ENCODE measurements at places on chromosomes 11 and 22.

GRCh38 chr22:46421267-46421666 is 85.8 kb downstream of the TRMU start:
- DNase-seq, result no peak

- DNase-seq, result peak; percentile 43
These were observed 78.8 kb downstream of the DGCR2 start for GRCh38 chr22:19043121-19044085.

DNA sequence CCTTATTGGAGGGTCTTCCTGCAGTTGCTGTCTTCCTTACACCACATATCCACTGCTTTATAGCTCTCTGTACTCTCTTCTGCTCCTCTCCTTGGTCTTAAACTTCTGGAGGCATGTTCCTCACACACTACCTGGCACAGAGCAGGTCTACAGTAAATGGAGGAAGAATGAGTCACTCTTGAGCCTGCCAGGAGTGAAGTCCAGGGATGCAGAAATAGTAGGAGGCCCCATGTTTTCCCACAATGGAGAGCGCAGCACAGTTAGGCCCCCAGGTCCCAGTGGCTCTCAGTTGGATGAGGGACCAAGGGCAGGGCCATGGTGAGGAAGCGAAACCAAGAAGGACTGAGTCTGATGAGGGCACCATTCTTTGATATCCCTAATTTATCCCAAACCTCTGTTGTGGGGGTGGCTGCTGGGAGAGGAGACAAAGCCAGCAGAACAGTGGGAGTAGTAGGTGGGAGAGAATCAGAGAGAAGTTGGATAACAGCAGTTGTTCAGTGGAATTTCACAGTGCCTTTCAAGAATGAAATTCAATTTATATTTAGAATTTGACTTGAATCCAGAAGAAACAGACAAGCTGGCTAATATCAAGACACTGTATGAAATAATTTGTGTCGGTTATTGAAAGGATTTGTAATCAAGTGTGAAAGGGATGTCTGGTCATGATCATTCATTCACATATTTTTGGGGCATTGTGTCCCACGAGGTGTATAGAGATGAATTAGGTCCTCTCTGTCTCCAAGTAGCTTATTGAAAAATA is 187.8 kb downstream of the HIPK3 start:
- DNase-seq, result no peak

DNA sequence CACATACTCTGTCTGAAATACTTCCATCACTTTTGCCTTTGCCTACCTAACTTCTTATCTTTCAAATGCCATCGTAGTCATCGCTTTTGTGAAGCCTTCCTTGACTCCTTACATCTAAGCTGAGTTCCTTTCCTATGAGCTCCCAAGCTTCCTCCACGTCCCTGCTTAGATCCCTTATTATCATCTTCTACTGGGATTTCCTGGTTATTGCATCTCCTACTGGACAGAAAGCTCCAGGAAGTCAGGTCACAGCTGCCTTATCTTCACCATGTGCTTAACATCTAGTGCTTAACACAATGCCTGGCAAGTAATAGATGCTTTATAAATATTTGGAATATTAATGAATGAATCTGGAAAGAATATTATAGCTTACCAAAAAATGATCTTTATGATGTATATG is 5.9 kb downstream of the YPEL4 start:
- no peak for DNase-seq

DNA sequence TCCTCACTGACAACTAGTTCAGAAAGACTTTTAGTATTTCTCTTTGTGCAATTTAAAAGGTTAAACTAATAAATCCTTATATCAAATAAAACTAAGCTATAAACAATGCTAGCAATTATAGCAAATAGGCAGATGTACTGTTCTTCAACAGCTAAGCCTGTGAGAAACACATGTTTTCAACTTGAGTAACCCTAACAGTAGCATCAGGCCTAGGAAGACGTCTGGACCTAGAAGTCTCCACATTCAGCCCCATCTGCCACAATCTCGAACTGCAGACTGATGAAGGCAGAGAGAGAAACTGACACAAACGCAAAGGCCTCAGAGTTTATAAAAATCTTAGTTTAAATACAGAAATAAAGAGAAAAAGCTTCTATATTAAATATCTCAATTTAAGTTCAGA is 2.5 kb downstream of the ST13 start:
- DNase-seq, result no peak

DNA sequence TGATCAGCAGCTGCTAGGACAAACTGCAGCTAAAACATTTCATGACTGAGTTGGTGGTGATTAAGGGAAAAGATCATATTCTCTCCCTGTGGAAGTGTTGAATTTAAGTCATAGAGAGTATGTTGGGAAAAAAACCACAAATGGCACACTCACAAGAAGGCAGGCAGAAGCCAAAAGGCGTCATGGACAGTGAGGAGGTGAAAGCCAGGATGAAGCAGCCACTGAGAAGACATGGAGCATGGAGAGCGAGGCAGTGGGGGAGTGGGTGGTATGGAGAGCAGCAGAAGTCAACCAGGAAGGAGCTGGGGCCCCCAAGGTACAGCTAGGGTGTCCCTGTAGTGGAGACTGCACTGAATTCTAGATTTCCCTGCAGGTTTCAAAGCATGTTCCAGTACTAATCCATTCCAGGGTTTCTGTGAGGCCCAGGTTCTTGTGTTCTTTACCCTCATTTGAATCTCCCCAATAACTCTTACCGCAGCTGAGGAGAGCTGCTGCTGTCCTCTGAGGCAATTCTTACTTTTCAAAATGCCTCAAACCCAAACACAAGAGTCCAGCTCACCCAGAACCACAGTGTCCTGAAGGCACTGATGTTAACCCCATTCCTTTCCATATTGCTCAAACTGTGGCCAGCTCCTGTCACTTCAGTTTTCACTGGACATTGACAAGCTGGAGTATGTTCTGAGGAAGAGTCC is 191.8 kb upstream of the E2F8 start:
- DNase-seq, result no peak

GRCh38 chr11:94519478-94520084 is 7.3 kb downstream of the C11orf97 start:
- no peak for DNase-seq

DNA sequence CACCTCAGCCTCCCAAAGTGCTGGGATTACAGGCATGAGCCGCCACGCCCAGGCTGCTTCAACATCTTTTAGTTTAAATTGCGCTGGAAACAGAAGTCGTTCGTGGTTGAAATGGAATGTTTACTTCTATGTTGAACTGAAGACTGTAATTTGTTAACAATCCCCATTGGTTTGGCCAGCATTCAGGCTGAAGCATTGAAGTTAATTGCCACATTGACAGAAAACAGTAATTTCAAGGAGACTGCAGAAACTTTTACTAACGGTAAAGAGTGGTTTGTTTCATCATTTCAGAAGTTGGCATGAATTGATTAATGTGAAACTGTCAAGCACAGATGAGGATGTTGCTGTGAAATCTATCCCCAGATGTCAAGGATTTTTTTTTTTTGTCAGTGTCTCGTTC is 14.2 kb downstream of the AP5B1 start:
- no peak for DNase-seq

DNA sequence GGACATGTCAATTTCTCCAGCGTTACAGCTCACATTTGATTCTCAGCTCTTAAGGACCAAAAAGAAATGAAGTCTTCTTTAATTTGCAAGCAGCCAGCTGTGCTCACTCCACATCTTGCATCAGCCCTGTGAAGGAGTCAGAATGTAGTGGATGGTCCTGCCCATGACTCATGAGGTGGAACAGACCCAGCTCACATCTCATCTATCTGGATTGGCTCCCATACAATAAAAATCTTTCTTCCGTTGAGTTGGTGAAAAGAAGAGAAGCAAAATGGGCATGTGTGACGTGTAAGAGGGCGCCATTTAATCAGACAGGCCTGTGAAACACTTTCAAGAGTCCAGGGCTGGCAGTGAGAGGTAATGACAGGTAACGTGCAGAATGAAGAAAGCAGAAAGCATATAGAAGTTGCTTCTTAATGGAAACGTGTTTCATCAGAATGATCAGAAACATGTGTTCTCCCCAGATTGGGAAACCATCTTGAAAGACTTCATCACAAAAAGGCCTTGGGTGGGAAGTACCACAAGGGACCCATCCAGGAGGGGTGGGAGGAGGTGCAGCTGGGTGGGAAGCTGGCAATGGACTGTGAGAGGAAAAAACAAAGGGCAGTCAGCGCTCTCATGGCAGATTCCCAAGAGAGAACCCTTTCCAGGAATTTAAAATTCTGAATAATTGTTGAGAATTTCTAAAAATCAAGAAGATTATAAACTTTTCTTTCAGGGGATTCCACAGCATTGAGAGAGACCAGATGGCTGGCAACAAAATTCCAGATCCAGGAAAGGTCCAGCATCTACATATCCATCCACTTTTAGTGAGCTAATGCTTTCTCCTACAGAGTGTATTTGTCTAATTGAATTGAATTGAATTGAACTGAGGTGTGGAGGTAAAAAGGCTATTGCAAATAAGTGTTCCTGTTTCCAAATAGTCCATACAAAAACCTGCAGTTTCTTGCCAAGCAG is 57.0 kb downstream of the ETS1 start:
- DNase-seq, result peak; percentile 89

DNA sequence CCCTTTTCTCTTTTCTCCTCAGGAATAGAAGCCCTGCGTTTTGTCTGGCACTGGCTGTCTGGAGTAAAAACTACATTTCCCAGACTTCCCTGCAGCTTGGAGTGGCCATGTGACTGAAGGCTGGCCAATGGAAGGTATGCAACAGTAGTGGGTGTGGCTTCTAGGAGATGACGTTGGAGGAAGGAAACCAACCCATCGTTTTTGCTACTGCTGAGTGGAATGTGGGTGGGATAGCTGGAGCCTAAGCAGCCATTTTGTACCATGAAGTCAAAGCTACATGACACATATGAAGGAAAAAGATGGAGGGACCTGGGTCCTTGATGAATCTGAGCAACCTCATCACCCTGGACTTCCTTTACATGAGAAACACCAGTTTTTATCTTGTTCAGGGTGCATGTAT is 19.6 kb downstream of the FGF3 start:
- no peak for DNase-seq

DNA sequence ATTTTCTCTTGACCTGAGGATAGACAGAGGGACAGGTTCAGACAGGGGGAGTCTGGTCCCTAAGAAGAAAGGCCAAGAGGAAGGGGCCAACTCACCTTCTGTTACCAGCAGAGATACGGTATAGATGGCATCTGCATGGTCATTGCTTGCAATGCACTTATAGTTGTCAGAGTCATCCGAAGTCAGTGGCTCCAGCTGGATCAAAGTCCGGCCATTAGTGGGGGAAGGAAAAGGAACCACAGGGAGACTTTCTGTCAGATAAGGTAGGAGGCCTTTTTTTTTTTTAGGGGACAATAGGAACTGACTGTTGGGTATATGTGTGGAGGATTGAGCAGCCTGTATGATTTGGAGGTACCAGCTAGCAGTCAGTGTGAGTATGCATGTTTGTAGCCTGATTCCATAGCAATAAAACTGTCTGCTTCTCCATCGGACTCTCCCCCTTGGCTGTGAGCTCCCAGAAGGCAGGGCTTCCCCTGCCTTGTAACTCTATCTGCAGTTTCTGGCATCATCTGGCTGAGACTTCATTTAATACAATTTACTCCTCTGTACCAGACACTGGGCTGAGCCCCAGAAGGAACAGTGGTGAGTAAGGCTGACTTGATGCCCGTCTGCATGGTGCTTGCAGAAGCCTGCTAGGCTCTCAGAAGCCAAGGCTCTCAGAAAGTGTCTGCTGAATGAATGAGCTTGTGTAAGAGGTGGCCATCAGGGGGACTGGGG is 5.7 kb downstream of the IGSF22 start:
- no peak for DNase-seq

DNA sequence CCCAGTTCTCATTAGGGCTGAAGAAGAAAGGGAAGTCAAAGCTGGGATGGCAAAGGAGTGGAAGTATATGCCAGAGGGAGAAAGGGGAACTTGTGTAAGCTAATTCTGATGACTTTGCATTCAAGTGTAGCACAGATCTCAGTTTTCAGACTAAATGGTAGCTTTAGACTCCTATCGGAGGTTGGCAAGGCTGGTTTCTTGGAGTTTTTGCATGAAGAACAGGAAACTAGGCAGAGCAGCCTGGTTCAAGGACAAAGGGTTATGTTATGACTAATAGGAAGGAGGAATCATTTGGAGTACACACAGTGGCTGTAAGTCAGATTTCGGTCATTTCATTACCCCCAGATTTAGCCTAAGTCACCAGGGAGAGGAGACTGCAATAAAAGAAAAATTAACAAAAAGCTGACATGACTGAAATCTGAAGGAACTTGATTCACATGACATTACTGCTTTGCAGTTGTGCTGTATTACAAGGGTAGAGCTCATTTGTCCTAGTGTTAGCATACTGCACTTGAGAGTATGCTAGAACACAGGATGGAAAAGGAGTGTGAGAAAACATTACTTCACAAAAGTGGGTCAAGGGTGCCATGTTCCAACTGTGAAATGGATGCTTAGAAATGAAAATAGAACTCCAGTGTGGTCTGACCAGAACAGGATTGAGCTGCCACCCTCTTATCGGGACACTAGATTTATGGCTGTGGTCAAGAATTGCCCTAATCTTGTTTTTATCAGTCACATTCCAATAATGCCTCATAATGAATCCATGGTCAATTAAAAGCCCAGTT is 23.6 kb downstream of the ADM start:
- DNase-seq, result no peak

- DNase-seq, result no peak
These were observed 47.2 kb downstream of the BLID start for GRCh38 chr11:122068837-122069236.

DNA sequence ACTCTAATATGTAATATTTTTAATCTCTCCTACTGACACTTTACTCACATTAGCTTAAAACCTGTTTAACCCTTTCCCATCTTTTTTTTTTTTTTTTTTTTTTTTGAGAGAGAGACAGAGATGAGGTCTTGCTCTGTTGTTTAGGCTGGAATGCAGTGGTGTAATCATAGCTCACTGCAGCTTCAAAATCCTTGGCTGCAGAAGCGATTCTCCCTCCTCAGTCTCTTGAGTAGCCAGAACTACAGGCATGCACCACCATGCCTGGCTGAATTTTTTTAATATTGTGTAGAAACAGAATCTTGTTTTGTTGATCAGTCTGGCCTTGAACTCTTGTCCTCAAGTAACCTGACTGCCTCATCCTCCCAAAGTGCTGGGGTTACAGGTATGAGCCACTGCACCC is 37.3 kb downstream of the PAMR1 start:
- no peak for DNase-seq

DNA sequence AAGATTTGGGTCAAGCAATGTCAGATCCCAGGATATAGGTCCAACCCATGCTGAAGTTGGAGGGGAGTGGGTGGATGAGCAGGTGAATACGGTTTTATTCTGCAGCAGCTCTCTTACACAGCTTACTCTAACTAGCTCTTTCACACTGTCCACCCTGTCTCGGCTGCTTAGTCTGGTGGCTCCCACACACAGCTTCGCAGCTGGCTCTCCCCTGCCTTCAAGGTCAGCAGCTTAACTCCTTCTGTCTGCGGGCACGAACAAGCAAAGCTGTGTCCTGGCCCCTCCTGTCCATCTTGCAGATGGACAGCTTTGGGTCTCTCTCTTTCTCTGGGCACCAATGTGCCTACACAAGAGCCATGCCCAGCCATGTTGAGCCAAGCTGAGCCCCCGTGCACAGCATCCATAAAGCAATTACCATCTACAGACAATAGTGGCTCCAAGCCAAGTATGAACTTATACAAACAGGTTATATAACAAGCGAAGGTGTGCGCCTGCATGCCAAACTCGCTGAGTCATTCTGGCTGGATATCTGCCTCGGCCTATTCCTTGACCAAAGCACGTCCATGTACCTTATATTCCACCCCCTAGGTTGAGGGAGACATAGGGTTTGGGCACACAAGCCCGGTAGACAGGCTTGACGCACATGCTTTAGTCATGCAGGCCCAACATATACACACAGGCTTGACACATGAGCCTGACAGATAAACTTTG is 1307.8 kb upstream of the RAG2 start:
- no peak for DNase-seq

Data from sigmoid colon (tissue), 7 donors.